ENCODE measurements at places on chromosomes 2 and 18.

DNA sequence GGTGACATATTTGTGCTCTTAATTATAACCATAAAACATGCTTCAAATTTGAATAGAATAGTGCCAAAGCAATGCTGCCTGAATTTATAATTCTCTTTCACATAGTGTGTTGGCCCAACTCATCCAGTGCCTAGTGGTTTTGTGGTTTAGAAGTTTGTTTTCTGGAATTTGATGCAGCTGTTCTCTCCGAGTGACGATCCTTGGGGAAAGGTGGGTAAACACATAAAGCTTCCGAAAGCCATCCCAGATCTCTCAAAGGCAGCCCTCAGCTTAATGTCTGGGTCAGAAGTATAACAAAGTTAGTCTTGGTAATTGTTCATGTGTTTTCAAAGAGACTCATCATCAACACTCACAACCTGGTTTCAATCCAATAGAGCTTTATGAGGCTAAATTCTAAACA lies 235.6 kb upstream of the CDH2 start:
- DNase-seq = no peak

DNA sequence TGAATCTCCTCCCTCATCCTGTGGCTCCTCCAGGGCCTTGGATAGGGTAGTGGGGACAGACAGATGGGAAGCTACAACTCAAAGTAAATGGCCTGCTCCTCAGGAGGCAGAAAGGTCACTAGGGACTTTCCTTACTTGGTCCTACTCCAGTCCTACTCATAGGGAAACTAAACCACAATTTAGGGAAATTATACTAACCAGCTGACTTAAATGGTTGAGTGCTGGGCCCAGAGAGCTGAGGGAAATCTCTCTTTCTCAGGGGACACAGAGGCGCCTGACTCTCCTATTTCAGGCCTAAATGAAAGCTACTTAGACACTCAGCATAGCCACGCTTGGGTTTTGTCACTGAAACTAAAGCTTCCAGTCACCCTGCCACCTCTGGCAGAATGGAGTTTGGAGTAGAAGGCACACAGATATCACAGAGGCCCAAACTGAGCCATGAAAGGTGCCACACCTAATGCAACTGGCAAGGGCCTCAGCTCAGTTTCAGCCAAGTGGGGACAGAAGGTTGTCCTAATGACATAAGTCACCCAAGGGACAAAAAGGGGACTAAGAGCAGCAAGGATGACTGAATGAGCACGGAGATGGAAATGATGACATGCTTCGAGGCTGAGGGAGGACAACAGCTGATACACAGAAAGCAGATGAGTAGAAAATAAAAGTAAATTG lies 24.0 kb downstream of the CERKL start:
- no peak for DNase-seq

DNA sequence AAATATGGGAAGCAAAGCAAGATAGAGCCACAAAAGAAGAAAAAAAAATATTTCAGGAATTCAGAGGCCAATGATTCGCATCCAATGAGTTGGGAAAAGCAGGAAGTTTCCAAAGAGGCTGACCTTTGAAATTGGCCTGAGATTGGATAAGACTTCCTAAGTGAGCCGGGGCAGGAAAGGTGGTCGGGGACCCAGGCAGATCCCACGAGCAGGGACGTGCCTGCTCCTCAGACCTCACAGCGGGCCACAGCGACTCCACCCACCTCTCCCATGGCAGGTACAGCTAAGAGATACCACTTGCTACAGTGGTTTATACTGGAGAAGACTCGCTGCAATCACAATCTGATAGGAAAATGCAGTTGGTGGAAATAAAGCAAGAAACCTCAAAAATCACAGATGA lies 102.8 kb upstream of the SALL3 start:
- DNase-seq = no peak

- DNase-seq = no peak
Observed at GRCh38 chr2:62149708-62150107, 46.2 kb upstream of the B3GNT2 start.

- DNase-seq = peak; percentile 72
Observed at GRCh38 chr2:56009758-56010458, 86.3 kb upstream of the EFEMP1 start.

DNA sequence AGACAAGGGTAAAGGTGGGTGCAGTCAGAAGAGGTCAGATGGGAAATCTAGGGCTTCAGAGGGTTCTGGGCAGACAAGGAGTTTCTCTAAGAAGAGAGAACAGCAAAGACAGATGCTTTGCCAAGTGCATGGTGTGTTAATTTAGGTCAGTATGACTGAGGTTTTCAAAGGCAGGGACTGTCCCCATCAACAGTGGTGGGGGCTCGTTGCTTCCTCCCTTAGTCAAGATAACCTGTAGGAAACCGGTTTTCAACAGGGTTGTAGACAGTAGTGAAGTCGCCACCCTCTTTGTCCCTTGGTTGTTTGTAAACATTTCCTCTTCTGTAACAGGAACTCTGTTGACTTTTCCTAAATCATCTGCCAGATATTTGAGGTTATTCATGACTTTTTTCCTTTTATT lies 11.6 kb downstream of the RAB12 start:
- DNase-seq = no peak

GRCh38 chr18:36470896-36471295 lies 173.4 kb downstream of the FHOD3 start:
- no peak for DNase-seq

DNA sequence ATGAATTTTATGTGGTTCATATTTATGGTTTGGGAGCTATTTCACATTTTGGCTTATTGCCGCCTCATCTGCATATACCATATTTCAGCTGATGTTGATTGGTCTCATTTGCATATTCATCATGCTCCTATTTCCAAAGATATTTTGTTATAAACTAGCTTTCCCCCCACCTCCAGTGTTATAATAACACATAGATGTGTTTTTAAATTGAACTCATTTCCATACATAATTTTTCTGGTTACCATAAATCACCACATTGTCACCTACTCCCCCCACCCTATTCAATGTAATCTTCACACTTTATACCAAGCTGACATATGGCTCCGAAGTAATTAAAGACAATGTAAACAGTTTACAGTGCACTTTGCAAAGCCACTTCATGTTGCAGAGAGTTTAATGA lies 101.2 kb downstream of the FSHR start:
- peak; percentile 92 for DNase-seq

- no peak for DNase-seq
Observed at GRCh38 chr2:65357095-65357958, 75.1 kb downstream of the SPRED2 start.

GRCh38 chr2:226118471-226119429 lies 680.9 kb downstream of the IRS1 start:
- no peak for DNase-seq

- no peak for DNase-seq
Observed at GRCh38 chr2:201785135-201785534, 4.4 kb upstream of the ALS2 start.

GRCh38 chr2:200042102-200042735 lies 86.8 kb downstream of the MAIP1 start:
- DNase-seq = no peak

- no peak for DNase-seq
Observed at GRCh38 chr18:74446631-74447403, 10.3 kb downstream of the DIPK1C start.

GRCh38 chr2:30625701-30626100 lies 178.7 kb downstream of the LCLAT1 start:
- DNase-seq = no peak

DNA sequence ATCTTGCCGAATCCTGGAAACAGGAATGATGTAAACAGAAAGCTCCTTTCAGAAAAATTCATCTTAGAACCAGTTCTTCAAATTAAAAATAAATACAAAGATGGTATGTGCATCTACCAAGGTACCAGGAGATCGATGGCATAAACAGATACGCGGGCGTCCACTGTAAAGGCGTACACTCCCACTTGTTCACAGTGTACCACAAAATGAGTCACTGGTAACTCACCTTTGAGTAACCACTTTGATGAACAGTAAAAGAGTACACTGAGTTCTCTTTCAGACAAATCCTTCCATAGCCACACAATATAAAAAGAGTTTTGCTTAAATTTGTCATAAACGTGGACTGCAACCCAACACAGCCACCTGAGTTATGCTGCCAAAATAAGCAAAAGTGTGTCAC lies 128.3 kb downstream of the DNER start:
- no peak for DNase-seq

DNA sequence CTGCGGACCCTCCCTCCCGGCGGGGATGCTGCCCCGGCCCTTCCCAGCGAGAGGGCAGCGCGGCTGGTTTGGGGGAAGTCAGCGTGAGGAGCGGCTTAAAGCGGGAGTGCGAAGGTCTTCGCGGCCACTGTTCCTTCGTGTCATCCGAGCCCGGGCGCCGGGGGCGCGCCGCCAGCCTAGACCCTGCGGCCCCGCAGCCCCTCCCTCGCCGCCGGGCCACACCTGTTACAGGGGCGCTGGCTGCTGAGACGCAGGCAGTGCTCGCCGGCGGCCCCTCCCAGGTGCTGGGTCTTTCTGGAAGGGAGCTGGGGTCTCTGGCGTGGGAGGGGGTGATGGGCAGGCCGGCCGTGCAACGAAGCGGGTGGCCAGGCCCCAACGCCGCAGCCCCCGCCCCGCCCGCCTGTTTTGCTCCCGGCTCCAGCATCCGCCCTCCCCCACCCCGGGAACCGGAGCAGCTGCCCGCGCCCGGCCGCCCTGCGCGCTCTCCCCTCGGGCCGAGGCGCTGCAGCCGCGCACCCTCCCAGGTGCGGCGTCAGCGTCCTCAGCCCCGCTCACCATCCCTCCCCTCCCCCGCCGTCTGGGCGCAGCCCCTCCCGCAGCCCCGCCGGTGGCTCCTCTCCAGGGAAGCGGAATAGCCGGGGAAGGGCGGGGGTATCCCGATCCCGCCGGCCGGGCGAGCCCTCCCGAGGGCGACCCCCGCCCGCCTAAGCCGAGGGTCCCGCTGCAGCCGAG lies 727 bp downstream of the KIF1A start:
- peak; percentile 55 for DNase-seq

GRCh38 chr2:109242654-109243331 lies 113.8 kb downstream of the SH3RF3 start:
- no peak for DNase-seq

All from brain (organoid and tissue), 16 donors.